ENCODE measurements at places on chromosomes 11 and 22.
A peak's percentile ranks its signal among the peaks of the same experiment; 100 is the strongest.

GRCh38 chr11:13831696-13832095, 130.8 kb upstream of the SPON1 start:
- DNase-seq = no peak

DNA sequence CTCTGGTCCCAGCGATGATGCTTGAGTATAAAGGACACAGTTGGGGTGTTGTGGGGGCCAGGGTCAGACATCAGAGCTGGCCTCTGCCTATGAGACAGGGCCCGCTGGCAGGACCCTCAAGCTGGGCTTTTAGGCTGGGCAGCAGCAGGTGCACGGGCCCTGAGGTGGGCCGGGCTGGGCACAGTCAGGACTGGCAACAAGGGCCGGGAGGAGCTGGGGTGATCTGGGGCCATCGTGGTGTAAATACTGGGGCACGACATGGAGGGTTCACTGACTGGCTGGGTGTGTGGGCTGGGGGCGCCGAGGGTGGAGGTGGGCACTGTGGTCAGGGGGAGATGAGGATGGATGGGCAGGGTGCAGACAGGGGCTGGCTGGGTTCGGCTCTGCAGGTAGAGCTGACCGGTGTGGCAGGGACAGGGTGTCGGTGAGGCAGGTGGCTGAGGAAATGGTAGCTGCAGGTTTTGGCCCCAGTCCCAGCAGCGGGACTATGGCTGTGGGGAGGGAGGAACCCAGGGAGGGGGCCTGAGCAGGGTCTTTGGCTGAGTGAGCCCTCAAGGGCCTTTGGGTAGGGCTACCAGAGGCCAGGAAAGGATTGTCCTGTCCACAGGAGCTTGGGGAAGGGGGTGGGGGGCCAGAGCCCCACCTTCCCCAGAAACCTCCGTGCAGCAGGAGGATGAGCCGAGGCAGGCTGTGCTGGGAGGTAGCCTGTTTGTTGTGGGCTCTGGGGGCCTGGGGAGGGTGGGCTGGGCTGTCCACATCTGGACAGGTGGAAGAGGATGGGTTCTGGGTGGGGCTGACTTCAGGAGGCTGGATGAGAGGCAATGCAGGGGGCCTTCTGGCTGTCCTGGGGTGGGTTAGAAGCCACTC, 81.4 kb downstream of the KCNQ1 start:
- no peak for DNase-seq

DNA sequence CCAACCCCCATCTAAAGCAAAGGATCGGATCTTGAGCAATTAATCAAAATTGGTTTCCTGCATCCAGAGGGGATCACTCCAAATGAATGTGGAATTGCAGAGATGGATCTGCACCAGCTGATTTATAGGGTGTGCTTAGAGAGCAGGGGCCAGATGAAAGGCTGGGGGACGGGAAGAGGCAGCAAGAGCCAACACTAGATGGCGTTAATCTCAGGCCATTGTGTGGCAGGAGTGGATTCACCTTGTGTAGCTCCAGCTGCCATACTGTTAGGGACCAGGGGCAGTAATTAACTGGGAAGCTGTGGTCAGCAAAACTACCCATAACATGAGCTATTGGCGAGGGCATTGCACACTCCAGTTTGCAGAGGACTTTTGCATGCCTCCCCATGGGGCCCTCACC, 35.6 kb downstream of the SERPINH1 start:
- DNase-seq = peak; percentile 64

DNA sequence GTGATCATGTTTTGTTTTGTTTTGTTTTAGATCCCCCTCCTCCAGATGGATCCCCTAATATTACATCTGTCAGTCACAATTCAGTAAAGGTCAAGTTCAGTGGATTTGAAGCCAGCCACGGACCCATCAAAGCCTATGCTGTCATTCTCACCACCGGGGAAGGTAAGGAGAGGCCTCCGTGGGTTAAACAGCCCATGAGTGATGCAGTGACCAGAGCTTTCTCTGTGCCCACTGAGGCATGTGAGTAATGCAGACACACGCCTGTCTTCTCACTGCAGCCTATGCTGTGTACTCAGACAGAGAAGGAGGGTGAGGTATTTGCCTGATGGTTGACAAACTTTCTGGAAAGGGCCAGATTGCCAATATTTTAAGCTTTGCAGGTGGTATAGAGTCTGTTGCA, 73.7 kb upstream of the OR4B1 start:
- no peak for DNase-seq

DNA sequence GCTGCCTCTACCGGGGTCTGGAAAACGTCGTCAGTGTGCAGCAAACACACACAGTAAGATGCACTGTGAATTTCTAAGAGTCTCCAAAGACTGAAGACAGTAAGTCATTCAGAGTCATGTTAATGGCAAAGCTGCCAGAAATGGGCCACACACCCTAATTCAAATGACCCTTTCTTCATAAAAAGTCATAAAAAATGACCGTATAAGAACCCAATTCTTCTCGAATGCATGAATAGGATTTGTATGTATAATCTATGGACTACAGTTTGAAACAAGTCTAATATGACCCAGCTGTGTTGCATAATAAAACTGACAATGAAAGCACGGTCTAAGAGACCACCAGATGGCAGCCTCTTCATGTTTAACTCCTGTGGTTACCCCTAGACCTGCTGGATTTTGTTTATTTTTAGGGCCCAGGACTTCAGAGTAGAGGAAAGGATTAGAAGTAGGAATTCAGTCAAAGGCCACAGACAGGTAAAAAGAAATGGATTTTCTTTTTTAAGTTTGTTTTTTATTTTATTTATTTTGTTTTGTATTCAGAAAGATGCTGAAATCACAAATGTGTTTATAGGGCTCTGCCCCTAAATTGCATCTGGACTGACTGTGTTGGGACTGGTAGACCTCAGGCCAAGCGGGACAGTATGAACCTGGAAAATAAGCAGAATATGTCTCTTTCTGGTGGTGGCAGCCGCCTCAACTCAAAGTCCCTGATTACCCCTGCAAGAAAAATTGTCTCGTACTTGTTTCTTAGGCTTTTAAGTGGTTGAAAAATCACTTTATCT, 32.1 kb upstream of the SLC5A12 start:
- peak; percentile 68 for DNase-seq

DNA sequence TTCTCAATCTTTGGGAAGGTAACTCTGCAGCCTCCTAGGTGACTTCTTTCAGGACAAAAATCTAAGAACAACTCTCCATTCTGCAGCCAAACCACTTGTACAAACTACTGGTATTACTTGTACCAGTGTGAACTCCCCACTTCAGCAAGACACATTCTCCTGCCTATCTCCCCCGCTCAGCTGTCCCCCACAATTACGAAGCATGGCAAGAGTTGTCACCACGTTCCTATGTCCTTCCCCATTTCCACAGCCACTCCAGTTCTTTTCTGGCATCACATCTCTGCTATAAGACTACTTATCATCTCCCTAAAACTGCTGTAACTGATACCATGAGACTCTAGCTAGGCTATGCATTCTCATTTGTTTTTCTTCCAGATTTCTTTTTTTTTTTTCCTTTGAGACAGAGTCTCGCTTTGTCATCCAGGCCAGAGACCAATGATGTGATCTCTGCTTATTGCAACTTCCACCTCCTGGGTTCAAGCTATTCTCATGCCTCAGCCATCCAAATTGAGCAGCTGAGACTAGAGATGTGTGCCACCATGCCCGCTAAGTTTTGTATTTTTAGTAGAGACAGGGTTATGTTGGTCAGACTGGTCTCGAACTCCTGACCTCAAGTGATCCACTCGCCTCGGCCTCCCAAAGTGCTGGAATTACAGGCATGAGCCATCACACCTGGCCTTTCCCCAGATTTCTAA, 71.9 kb upstream of the CDON start:
- no peak for DNase-seq

- no peak for DNase-seq
Observed at GRCh38 chr11:112624431-112624830, 336.8 kb upstream of the NCAM1 start.

DNA sequence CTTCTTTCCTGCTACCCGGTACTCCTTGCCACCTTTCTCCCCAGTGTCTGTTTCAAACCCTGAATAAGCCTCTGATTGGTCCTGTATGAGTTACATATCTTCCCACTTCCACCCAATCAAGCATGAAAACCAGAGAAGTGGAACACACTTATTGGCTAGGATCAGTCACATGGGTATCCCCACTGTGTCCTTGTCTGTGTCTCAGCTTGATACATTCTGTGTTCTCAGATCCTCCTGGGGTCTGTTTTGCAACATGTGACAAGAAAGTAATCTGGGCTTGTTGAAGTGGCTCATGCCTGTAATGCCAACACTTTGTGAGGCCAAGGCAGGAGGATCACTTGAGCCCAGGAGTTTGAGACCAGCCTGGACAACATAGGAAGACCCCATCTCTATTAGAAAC, 23.9 kb downstream of the MCHR1 start:
- peak; percentile 65 for DNase-seq

GRCh38 chr11:98230678-98231077, 790.1 kb upstream of the CNTN5 start:
- DNase-seq = no peak

DNA sequence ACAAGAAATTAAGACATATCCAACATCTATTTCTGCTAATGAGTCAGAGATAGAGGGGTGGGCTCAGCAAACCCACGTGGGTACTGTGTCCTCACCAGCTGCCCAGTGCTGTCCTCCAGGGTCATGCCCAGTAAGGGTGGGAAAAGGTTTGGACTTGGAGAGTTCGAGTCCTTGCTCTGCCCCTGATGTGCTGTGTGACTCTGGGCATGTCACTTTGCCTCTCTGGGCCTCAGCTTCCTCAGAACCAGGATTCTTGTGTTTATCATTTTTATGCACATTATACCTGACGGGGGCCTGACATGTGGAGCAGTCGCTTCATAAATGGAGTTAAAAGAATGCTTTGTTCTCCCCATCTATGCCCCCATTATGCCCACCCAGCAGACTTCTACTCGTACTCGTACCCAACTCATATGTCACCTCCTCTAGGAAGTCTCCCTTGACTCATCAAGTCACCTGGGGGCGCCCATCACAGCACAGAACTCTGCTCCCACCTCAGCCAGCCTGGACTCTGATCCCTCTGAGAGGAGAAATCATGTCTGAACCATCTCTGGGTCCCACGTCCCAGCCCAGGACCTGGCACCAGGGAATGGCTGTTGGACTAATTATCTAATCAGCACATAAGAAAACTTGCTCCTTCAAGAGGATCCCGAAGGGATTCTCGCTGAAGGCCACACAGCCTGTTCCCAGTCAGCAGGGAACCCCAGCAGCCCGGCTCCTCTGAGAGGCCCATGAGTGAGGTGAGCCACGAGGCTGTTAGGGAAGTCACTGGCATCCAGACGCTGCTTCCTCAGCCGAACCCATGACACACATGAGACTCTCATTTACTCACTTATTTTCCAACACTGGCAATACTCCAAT, 38.7 kb upstream of the TSKU start:
- DNase-seq = no peak

GRCh38 chr11:976431-977160, 50.9 kb downstream of the AP2A2 start:
- DNase-seq = no peak

DNA sequence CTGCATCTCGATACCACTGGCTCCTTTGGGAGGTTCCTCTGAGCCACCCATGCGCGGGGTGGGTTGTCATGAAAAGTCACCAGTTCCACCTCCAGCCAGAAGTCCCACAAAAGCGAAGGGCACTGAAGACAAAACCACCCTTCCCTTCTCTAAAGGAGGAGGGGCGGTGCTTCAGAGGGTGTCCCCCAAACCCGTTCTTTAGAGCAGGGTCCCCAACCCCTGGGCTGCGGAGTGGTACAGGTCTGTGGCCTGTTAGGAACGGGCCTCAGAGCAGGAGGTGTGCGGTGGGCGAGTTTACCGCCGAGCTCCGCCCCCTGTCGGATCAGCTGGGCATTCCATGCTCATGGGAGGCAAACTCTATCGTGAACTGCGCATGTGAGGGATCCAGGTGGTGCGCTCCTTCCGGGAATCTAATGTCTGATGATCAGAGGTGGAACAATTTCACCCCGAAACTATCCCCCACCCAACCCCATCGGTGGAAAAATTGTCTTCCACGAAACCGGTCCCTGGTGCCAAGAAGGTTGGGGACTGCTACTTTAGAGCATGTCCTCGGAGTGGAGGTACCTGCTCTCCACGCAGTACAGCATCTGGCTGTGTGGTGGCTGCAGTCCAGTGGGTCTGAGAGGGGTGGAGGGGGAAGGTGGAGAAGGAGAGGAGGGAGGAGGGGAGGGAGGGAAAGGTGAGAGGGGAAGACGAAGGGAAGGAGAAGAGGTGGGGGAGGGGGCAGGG, 72.9 kb upstream of the SEPTIN5 start:
- peak; percentile 34 for DNase-seq

DNA sequence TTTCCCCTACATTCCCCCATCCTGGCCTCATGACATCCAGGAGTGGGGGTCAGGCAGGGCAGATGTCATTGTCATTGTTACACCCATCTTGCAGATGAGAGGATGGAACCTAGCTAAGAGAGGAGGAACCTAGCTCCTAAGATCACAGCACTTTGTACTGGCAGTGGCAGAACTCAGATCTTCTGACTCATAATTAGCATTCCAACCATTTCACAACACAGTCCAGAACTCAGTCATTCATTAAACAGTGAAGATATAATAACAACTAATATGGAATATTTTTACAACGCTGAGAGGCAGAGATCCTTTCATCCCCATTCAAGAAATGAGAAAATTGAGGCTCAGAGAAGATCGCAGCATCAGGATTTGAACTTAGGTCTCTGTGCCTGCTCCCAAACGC, 127.8 kb downstream of the CHST1 start:
- no peak for DNase-seq

DNA sequence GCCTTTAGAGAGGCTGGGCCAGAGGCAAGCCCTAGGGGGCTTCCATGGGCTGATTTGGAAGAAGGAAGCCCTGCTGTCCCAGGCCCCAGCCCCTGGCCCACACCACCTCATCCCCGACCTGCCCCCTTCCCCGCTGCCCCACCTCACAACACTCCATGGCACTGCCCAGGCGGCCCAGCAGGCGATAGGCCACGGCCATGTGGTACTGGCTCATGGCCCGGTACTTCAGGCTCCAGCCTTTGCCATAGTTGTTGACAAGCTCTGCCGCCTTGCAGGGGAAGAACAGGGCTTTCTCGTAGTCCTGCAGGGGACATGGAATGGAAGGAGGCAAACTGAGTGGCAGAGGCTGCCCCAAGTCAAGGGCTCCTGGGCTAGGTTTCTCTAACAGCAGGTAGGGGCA, 6.4 kb downstream of the RAPSN start:
- DNase-seq = no peak

GRCh38 chr11:104819107-104819506, 79.2 kb downstream of the CASP12 start:
- no peak for DNase-seq

- no peak for DNase-seq
Observed at GRCh38 chr11:30935861-30936260, 349.7 kb upstream of the MPPED2 start.

DNA sequence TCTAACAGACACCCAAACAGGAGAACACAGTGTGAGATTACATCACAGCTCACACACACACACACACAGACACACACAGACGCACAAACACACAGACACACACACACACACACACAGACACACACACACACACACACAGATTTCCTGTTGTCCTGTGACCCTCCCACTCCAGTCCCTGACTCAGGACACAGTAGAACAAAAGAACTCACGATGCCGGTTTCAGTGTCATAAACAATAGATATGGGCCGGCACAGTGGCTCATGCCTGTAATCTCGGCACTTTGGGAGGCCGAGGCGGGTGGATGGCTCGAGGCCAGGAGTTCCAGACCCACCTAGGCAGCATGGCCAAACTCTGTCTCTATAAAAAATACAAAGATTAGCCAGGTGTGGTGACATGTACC, 13.8 kb upstream of the KAT5 start:
- no peak for DNase-seq

- DNase-seq = no peak
Observed at GRCh38 chr11:1152316-1153104, 5.2 kb upstream of the MUC5AC start.

- peak; percentile 91 for DNase-seq
Observed at GRCh38 chr11:119567688-119568582, 145.0 kb upstream of the THY1 start.

Data from SK-N-DZ (cell line).